Islet precursor cell (in vitro differentiated cells): ENCODE measurements at places on chromosomes 4 and X.

GRCh38 chr4:77538574-77539157, 67.0 kb upstream of the CXCL13 start:
- DNase-seq = no peak

GRCh38 chrX:24899391-24899790, 116.4 kb downstream of the ARX start:
- no peak for DNase-seq

- no peak for DNase-seq
Measured at GRCh38 chrX:103927030-103927429, 35.4 kb upstream of the TMSB15B start.

- peak; percentile 76 for DNase-seq
Measured at GRCh38 chrX:80812176-80812575, 2.5 kb upstream of the BRWD3 start.

GRCh38 chr4:119736559-119736958, 108.0 kb upstream of the PDE5A start:
- DNase-seq = no peak

DNA sequence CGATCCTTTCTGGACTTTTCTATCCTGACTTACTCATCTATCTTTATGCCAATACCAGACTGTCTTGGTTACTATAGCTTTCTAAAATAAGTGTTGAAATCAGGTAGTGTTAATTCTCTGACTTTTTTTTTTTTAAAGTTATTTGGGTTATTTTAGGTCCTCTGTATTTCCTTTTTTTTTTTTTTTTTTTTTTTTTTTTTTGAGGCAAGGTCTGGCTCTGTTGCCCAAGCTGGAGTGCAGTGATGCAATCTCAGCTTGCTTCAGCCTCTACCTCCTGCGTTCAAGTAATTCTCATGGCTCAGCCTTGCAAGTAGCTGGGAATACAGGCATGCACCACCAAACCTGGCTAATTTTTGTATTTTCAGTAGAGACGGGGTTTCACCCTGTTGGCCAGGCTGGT, 2.8 kb upstream of the NELFA start:
- DNase-seq = no peak

GRCh38 chrX:140123446-140123845, 158.1 kb upstream of the CXorf66 start:
- peak; percentile 59 for DNase-seq

DNA sequence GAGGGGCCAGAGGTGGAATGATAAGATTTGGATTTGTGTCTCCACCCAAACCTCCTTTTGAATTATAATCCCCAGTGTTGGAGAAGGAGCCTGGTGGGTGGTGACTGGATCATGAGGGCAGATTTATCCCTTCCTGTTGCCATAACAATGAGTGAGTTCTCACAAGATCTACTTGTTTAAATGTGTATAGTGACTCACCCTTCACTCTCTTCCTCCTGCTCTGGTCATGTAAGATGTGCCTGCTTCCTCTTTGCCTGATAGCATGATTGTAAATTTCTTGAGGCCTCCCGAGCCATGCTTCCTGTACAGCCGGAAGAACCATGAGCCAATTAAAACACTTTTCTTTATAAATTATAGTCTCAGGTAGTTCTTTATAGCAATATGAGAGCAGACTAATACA, 348.6 kb downstream of the AR start:
- no peak for DNase-seq

DNA sequence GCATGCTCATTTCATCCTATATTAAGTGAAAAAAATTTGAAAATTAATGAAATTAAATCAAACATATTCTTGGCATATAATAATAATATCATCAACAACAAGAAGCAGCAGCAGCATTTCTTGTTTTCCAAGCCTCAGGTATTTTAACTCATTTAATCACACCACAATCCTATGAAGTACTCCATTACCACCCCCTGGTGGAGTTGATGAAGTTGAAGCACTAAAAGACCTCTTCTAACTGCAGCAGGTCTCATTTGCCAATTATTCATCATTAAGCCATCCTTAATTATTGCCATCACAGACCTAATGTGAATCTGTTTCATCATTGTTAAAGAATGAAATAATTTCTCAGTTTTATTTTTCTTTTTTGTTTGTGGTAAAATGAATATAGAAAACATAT, 801.4 kb upstream of the GRID2 start:
- DNase-seq = no peak

DNA sequence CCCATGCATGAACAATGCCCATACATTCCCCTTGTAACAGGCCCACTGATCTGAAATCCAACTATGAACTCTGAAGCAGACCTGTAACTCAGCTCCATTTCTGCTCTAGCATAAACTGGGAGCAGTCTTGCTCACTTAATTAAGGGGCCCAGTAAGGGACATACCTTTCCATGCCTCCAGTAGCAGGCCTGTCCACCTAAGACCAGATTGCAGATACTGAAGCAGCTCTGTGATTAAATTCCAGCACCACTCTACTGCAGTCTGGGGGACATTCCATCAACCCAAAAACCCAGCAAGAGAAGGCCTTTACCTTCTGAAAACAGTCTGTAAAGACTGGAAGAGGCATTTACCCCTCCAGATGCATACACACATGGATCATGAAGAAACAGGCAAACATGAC, 162.0 kb upstream of the NEIL3 start:
- DNase-seq = peak; percentile 56

- DNase-seq = no peak
Measured at GRCh38 chr4:89109841-89110540, 1.3 kb upstream of the TIGD2 start.

GRCh38 chr4:157079441-157079840, 3.5 kb downstream of the GLRB start:
- no peak for DNase-seq

GRCh38 chrX:96563646-96564045, 121.0 kb upstream of the DIAPH2 start:
- no peak for DNase-seq

- DNase-seq = peak; percentile 81
Measured at GRCh38 chrX:154396973-154397887, 947 bp upstream of the RPL10 start.
